KG1 (cell line): ENCODE measurements at places on chromosomes 5 and 9.

DNA sequence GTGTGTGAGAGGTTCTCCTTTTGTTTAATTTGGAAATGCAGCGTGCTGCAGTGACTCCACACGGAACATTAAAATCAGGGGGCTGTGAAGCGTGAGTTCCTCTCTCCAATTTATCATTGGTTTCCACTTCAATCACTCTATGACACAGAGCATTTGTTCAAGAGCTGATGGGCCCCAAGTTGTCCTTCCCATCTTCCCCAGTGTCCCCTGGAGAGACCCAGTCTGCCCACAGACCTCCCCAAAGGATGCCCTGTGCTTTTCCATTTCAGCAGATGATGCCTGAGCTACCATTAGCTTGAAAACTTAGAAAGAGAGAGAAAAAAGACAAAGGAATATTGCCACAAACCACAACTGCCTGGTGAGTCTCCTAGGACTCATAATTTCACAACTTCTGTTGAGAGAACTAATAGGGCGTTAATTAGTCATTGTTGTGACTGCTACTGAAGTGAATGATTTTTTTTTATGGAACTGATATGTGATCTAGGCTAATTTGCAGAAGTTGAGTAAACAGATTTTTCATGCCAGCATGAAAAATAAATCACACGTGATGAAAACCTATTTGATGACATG is 772.7 kb downstream of the SEMA5A start:
- no peak for DNase-seq

- DNase-seq: no peak
Measured at GRCh38 chr5:166980666-166981065, 1310.8 kb upstream of the WWC1 start.

- DNase-seq: no peak
Measured at GRCh38 chr5:171453056-171453725, 33.7 kb downstream of the FGF18 start.

- DNase-seq: no peak
Measured at GRCh38 chr9:126536131-126536530, 77.6 kb upstream of the LMX1B start.

DNA sequence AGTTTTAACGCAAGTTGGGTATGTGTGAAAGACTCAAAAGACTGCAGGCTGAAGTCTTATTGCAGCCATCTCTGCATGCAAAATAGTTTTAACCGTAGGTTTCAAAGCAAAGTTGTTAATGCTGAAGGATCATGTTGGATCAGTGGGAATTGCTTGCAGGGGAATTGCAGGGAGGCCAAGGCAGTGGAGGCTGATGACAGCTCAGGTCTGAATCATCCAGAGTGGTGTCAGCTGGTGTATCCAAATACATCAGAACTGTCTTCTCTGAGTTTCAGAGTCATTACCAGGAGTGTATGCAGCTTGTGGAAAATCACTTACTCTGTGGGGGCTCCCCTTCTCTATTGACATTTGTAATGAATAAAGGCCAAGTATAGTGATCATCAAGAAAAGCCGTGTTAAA is 435.7 kb downstream of the SH3GL2 start:
- DNase-seq: no peak

DNA sequence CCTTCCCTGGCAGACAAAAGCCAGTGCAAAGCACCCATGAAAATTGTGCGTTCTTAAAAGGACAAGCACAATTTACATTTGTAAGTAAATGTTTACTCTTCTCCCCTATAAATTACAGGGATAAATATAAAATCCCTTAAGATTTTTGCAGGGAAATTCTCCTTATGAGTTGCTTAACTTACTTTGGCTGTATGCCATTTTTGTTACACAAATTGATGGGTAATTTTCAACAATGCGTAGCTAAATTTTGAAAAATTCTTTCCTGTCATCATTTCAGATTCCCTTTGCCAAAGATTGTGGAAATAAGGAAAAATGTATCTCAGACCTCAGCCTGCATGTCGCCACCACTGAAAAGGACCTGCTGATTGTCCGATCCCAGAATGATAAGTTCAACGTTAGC is 64.2 kb upstream of the ITGA2 start:
- no peak for DNase-seq
